ENCODE measurements at places on chromosomes 3 and 15. TPM values are rescaled to one million over a fixed set of nuclear protein-coding genes. Genes with fewer than 3 reads are reported as not detected.

The ADIPOQ gene
- not detected for total RNA-seq

The GOLGA6L10 gene
- total RNA-seq = 2.9 TPM

The SLC12A1 gene
- total RNA-seq = not detected

The LDHAL6B gene
- not detected for total RNA-seq

The RTP3 gene
- total RNA-seq = 0.43 TPM

The FGF12 gene
- not detected for total RNA-seq

The ZFAND6 gene
- 78.6 TPM for total RNA-seq

The ETV5 gene
- 54.8 TPM for total RNA-seq

The GLCE gene
- total RNA-seq = 21.6 TPM

The ACSBG1 gene
- total RNA-seq = not detected

The TBC1D21 gene
- not detected for total RNA-seq

The CHDH gene
- total RNA-seq = 0.32 TPM

The CCR2 gene
- total RNA-seq = not detected

The TPRG1 gene
- 1.3 TPM for total RNA-seq

- DNase-seq = no peak
Observed at GRCh38 chr3:12748477-12748876, 10.6 kb downstream of the TMEM40 start.

- no peak for DNase-seq
Observed at GRCh38 chr3:76643623-76644304, 396.1 kb upstream of the ROBO2 start.

GRCh38 chr3:108946292-108947285 is 7.1 kb downstream of the GUCA1C start:
- DNase-seq = no peak

GRCh38 chr3:38003817-38004414 is 13.3 kb downstream of the VILL start:
- no peak for DNase-seq

DNA sequence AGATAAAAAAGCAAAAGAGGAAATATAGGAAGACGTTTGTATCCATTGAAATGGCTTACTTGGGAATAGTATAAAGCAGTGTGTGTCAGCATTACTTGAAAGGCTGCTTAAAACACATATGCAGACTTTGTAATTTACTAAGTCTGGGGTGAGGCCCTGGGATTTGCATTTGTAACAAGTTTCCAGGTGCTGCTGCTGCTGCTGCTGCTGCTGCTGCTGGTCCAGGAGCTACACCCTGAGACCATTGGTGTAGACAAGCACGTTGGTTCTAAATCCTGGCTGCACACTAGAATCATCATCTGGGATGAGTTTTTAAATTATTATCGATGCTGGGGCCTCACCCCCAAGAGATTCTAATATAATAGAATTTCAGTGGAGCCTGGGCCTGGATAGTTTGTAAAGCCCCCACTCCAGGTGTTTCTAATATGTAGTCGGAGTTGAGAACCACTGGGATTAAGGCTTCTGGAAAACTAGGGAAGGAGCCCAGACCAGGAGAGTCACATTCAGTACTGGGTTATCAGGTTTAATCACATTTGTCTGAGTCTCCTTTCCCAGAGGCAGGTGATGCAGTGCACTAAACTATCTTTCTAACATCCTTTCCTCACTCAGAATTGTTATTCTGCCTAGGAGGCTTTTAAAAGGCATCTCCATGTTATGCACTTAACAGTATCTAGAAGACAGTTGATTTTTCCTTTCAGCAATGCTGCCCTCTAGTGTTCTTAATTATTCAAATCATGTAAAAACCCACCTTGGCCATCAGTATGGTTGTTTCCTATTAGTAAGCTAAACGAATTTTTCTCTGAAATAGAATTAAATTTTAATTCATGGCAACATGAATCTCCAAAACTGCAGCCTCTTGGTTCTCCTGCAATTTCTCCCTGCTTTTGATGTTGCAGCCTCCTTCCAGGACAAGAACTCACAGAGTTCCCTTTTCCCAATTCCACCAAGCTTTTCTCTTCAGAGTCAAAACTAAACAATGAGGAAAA is 45.4 kb downstream of the SSR3 start:
- DNase-seq = peak; percentile 74

- no peak for DNase-seq
Observed at GRCh38 chr3:150583028-150583427, 20.1 kb upstream of the SELENOT start.

DNA sequence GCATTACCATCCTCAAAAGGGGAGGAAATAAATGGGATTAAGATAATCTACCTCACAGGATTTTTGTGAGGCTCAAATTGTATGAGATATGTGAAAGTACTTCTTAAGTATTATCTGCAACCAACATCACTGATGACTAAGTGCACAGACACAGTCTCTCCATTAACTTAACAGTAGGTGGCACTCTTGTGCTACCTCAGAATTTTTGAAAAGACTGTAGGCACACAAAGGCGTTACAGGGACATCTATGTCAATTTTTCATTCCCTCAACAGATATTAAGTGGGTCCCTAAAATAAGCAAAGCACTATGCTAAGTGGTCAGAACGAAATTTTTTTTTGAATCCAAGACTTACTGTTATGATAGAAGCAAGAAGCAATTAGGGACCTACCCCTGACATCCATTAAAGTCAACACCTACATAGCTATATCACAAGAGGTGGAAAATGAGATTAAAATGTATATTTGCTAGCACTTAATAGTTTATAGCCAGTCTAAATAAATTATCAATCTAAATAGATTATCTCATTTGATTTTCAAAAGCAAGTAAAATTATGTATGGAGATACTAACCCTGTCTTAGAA is 52.9 kb downstream of the RYK start:
- DNase-seq = peak; percentile 70

DNA sequence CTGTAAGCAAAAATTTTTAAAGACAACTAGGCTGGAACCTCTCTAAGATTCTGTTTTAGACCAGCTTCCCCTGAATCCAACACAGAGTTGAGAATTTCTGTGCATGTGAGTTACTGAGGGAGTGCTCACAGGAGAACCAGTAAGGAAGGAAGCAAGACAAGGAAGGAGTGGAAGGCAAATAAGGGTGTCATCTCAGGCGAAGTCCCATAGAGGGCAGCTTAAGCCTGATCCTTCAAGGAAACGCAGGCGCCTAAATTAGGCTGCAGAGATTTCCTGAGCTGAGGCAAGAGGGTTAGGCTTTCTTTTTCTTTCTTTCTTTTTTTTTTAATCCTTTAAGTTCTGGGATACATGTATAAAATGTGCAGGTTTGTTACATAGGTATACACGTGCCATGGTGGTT is 36.2 kb upstream of the COL6A6 start:
- peak; percentile 37 for DNase-seq

- DNase-seq = no peak
Observed at GRCh38 chr3:99430348-99431134, 207.9 kb upstream of the COL8A1 start.
